RKO (cell line): ENCODE measurements at places on chromosomes 2 and 18.

DNA sequence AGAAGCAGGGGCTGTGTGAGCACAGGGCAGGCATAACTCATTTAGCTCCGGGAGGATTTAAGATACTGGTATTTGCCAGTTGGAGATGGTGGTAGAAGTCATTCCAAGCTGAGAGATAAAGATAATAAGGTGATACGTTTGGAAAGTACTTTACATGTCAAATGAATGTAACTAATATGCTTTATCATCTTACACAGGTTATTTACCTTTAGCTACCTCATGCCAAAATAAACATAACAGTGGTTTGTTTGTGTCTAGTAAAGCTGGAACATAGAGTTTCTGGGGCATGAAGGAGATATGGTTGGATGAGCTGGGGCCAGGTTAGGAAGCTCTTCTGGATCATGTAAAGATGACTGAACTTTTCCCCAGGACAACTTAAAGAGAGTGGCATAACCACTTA lies 126.9 kb upstream of the PIK3C3 start:
- no peak for DNase-seq

DNA sequence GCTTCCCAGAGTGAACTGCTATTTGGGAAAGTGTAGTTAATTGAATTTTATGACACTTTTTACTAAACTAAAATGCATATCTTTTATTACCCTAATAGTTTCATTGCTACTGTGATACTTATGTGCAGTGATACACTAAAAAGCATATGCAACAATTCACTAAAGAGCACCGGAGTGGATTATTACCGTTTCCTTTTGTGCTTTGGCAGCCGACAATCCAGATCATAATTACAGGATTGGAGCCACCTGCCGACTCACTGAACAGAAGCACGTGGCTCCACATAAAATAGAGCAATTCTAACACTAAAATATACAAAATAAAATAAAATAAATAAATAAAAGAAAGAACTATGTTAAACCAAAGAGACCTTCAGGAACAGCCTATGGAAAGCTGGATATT lies 583.4 kb downstream of the NRXN1 start:
- no peak for DNase-seq

DNA sequence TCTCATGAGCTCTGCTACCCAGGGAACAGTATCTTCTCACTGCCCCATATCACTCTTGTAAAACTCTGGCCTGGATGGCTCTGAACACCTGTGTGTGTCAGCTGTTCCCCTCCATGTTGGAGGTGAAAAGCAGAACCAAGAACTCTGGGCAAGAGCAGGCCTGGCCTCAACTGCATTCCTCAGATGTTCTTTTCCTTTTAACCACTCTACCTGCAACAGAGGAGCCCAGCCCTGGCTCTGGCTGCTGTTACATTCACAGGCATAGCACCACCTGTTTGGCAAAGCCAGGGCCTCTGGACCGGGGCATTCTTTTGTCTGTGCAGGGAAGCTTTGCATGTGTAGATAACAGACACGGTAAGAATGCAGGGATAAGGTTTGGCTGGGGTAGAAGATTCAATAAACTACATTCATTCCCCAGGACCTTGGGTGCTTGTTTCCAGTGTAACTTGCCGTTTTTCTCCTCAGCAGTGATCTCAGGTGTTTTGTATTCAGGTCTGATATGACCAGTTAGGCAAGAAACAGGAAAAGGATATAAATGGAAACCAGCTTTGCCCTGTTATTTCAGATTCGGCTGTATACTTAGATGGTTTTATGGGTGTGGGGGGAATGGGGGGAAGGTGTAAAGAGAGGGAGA lies 95.1 kb downstream of the SPTBN1 start:
- DNase-seq = no peak

GRCh38 chr2:222319586-222320435 lies 21.0 kb upstream of the PAX3 start:
- DNase-seq = peak; percentile 22

DNA sequence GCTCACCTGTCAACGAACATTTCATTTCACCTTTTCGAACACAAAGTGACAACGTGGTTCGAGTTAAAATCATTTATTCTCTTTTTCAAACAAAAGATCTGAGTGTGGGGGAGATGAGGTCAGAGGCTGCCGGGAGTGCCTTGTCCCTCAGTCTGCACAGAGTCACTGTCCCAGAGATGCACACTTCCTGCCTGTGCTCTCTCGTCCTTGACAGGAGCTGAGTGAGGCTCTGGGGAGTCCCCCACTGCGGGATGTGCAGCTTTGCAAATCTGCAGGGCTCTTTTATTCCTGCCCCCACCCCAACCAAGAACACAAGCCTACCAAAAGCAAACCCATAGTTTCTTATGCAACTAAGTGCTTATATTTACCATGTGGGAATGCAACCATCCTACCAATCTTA lies 497.8 kb downstream of the EIPR1 start:
- no peak for DNase-seq

DNA sequence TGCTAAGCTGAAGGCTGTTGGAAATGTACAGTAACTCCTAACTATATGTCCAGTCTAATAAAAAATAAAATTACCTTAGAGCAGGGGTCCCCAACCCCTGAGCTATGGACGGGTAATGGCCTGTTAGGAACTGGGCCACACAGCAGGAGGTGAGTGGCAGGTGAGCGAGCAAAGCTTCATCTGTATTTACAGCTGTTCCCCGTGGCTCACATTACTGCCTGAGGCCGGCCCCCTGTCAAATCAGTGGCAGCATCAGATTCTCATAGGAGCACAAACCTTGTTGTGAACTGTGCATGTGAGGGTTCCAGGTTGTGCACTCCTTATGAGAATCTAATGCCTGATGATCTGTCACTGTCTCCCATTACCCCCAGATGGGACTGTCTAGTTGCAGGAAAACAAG lies 73.1 kb upstream of the CXCR4 start:
- DNase-seq = no peak

GRCh38 chr2:3291750-3292149 lies 85.9 kb downstream of the EIPR1 start:
- DNase-seq = no peak

GRCh38 chr2:35530615-35531135 lies 824.9 kb upstream of the CRIM1 start:
- DNase-seq = no peak

- no peak for DNase-seq
Measured at GRCh38 chr2:44055664-44056063, 59.9 kb upstream of the LRPPRC start.

DNA sequence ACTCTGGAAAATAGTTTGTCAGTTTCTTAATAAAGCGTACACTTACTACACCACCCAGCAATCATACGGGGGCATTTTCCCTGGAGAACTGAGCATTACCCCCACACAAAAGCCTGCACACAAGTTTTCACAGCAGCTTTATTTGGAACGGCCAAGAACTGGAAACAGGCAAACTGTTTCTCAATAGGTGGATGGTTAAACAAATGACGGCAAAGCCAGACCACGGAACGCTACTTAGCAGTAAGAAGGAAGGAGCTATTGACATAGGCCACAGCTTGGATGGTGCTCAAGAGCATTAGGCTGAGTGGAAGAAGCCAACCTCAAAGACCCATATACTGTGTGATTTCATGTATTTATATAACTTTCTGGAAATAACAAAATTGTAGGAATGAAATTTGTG lies 9.0 kb downstream of the MALL start:
- DNase-seq = no peak

DNA sequence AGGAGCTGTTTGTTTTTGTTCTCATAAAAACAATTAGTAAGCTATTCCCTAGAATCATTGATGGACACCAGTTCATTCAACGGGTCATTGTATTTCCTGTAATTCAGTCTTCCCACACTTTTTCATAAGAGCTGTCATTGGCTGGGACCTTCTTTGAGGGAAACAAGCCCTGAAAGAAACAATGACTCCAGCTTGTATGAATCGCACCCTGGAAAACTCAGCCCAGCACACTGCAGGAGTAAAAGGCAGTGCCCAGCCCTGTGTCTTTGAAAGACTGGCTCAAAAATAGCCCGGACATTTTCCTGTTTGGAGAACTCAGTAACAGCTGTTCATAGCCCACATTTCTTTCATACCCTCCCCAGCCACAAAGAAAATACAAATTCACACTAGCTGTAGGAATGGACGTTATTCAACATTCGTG lies 81.5 kb downstream of the NCKAP5 start:
- no peak for DNase-seq

DNA sequence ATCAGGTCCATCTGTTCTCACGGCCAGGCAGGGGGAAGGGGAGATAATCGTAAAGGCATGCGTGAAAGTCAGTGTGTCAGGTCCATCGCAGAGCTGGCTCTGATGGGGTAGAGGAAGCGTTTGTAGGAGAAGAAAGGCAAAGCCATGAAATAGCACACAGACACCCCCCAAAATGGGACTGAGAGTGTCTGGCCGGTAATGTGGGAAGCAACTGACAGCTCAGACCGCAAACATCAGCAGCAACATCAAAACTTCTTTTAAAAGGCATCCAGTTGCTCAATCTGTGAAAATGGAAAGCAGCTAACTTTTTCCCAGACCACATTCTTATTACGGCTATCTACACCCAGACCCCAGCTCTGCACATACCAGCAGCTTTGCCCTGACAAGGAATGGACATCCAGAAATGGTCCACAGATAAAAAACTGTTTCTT lies 232.6 kb downstream of the EN1 start:
- DNase-seq = no peak

GRCh38 chr2:74985978-74986609 lies 27.7 kb downstream of the POLE4 start:
- no peak for DNase-seq

DNA sequence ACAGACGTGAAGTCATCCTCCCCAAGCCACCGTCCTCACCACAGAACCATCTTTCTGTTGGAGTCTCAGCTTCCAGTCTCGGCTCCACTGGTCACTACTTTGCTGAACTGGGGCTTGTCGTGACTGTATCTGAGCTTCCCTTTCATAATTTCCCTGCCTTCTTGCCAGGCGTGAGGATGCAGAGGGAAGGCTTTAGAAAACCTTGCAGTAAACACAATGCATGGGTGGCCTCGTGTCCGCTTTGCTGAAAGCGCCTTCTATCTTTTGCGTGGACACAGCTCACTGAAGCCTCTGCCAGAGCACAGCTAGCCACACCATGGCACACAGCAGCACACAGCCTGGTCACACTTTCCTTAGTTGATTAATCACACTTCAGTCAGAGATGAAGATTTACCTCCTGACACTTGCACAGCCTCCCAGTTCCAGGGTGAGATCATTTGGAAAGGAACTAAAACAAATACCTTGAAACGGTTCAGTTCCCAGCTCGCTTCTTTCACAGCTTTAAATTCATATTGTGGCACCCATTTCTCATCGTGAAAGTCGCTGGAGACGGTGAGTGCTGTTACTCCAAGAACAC lies 2.8 kb upstream of the GPR45 start:
- no peak for DNase-seq

DNA sequence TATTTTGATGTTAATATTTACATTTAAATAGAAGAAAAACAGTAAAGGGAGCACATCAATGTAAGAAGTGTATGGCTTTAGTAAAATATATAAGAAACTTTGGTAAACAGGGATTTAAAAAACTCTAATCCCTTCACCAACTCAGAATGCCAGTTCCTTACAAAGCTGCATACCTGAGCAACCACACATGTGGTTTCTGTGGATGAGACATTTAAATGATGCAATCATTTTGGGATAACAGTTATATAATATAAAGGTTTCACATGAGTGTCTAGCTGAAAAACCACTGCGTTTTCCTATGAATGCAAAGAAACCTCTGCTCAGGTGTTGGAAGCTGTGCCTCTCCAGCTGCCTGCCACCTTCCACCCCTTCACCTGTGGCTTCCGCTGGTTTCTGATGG lies 209.1 kb upstream of the REV1 start:
- DNase-seq = no peak

GRCh38 chr2:165815299-165816141 lies 21.5 kb upstream of the GALNT3 start:
- DNase-seq = no peak

DNA sequence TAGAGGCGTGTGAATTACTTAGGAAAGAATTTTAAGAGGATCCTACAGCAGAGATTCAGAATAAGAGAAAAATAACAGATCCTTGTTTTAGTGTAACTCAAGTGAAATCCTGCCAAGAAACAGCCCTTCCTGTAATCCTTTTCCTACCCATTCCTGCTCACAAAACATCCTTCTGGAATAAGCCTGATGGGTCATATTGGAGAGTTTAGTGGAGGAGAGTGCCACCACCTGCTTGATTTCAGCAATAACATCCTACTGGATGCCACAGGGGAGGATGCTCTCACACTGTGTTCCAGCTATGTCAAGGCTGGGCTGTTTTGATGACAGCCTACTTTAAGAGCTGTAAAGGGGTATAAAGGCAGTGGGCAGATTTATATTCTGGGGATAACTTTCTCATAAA lies 54.8 kb upstream of the CCDC178 start:
- peak; percentile 55 for DNase-seq

DNA sequence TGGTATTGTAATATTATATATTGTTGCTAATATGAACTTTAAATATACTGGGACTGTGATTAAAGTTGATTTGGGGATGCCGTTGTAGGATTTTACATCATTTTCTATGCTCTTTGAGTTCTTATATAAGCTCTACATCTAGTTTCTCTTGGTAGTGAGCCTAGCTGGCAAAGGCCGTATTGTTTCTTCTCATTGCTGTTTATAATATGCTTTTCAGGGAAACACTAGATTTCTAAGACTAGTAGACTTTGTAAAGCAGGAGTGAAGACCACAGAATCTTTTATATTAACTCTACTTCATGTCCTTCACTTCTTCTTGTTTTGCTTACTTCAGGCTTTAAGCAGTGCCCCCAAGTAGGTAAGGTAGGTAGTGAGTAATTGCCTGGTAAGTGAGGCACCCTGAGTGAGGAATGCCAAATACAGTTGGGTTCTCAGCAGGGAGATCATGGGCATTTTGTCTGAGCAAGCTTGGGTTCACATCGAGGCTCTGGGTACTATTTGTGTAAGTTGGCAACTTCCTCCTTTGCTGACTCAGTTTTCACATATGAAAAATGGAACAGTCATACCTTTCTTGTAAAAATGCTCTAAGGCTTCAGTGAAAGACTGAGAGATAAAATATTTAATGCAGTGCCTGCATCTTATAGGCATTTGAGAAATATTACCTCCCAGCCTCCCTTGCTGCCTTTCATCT lies 96.4 kb downstream of the RNF144A start:
- DNase-seq = no peak

DNA sequence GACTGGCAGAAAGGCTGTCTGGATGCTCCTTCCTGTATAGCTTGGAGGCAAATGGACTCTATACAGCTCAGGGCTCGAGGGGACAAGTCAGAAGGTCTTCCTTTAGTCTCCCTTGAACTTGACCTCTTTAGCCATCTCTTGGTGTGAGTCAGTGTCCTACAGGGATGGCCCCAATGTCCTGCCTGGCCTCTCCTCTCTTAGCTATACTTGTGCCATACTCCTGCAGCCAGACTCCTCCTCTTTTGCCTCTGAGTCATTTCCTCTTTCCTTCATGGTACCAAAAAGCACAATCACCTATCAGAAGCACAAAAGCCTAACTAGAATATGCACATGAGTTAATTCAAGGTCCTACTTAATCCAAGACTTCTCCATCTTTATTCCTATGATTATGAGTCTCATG lies 112.7 kb downstream of the XRCC5 start:
- peak; percentile 88 for DNase-seq

GRCh38 chr2:15337996-15338666 lies 223.0 kb downstream of the NBAS start:
- peak; percentile 54 for DNase-seq
